Stimulated activated CD4-positive, alpha-beta T cell treated with anti-CD3 and anti-CD28 coated beads, Interleukin-4, amount 100 ng/mL, for 1 hour (primary cell): ENCODE measurements at places on chromosomes 5 and 9.

DNA sequence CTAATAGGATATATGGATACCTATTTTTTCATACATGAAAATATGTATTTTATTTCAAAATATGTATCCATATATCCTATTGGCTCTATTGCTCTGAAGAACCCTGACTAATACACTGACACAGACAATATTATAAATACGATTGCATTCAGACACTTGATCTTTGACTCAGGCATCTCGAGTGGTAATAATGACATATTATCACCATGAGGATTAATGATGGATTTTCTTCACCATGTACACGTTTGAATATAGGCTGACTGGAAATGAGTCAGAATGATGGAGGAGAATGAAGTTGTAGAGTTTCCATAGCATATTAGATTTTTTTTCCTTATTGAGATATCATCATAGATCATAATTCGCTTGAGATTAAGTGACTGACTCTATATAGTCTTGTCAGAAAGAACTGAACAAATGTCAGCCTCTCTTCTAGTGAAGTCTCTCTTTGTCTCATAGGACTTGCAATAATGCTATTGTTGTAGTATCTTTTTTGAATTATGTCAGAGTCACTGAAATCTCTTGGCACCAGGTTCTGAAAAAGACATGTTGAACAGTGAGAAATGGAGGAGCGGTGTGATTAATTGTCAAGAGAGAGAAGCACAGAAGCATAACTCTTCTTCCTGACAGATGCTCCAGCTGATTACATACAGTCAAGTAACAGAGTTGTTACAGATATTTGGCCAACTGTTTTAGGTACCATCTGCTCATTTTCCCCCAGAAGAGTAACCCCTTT lies 41.4 kb upstream of the SLCO6A1 start:
- no peak for DNase-seq

- DNase-seq: no peak
Observed at GRCh38 chr9:105284463-105284862, 40.0 kb downstream of the SLC44A1 start.

- DNase-seq: no peak
Observed at GRCh38 chr9:121088576-121088975, 13.8 kb downstream of the CNTRL start.

GRCh38 chr5:139453683-139454567 lies 8.6 kb downstream of the ECSCR start:
- DNase-seq: no peak

DNA sequence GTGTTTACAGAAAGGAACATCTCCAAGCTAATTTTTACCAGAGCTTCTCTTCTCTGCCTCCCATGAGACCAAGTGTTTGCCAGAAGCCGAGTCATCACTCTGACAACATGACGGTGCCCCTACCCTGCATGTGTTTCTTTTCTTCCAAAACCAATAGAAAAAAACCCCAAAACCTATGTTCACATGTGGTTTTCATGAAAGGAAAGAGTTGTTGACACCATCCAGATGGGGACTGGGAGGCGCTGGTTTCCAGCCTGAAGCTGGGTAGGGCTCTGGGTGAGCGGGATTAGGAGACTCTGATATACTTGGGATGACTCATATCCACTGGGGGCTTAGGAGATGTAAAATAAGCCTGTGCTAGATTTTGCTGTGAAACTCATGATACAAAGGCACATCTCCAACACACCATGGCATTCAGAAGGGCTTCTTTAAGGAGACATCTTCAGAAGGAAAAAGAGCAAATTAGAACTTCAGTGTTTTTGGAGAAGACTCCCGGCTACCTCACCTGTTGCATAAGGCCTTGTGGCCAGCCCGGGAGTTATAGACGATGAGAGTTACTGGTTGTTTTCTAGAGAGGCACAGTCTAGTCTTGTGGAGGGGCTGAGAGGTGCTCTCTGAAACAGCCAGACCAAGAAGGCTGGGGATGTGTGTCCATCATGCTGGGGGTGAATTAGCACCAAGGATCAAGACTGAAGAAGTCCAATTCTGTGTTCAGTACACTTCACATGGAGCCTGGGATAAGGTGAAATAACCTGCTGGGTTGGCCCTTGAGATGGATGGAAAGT lies 108.9 kb upstream of the LHFPL2 start:
- DNase-seq: no peak

- DNase-seq: no peak
Observed at GRCh38 chr5:172463031-172463430, 8.7 kb upstream of the SH3PXD2B start.

DNA sequence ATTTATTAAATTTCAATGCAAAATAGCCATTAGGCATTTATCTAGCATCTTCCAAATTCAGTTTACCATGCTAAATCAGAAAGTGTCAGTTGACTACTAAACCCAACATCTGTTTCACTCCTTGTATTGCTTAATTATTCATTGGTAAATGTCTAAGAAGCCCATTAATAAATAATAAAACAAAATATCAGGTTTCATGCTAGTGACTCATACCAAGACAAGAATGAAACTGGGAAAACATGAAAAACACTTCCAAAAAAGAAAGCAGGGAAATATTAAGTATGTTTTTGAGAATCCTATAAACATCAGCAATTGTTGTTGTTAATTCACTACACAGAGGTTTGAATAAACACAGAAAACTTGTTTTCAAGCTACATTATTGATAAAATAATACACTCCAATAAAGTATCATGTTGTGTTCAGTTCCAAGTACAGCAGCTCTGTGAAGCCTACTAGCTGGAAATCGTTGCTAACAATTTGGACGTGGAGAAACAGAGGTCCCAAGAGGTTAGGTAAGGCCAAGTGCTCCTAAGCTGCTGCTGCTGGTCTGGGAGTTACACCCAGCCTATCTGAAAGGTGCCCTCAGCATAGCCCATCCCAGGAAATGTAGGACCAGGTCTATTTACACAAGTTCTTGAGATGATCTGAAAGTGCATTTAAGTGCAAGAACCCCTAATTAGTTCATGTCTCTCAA lies 78.8 kb downstream of the GNAQ start:
- DNase-seq: no peak

GRCh38 chr9:20684875-20685696 lies 1.0 kb downstream of the FOCAD start:
- DNase-seq: no peak
